Transverse colon (tissue), 4 donors: ENCODE measurements at places on chromosomes 2 and 18. TPM values are rescaled to one million over a fixed set of nuclear protein-coding genes. Genes with fewer than 3 reads are reported as not detected.

DNA sequence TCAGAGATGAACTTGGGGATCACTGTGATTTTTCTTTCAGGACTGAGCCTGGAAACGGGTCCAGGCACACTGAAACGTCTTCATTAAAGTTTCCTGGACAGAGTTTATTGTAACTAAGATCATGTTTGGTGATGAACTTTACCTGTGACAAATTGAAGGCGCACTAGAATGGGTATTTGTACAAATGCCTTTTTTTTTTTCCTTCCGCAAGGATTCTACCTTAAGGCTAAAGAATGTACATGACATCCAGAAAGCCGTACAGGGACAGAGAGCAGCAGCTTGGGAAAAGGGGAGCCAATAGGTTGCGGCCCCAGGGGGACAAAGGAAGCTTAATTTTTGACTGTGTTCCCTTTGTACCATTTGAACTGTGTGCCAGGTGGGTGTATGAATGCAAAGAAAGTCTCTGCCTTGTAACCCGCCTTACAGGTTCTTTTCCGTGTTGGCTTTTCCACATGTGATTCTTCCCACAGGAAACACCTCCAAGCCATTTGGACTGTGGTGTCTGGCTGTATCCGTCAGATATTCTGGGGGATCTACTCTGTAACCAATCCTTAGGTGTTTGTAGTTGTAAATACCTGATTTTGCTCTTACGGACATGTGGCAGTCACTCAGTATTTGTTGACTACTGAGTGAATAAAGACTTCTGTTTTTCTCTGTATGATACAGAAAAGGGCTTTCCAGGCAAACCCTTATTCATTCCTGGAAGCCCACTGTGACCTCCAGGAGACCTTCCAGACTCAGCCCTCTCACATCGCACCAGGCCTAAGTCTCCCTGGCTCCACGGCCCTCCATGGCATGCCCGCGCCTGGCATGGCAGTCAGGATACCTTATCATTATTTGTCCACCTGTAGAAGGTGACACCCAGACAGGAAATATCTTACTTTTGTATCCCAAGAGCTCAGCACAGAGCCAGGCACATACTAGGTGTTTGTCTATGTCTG is 1.1 kb downstream of the LRRFIP1 start:
- peaks cover 24% of the 10 kb centered on the region for H3K27me3 ChIP-seq
- no peaks in the 10 kb centered on the region for H3K36me3 ChIP-seq
- H3K4me1 ChIP-seq, result peaks cover 16% of the 10 kb centered on the region
- no peak for DNase-seq
- H3K27ac ChIP-seq, result peak overlapping the region; percentile 72

DNA sequence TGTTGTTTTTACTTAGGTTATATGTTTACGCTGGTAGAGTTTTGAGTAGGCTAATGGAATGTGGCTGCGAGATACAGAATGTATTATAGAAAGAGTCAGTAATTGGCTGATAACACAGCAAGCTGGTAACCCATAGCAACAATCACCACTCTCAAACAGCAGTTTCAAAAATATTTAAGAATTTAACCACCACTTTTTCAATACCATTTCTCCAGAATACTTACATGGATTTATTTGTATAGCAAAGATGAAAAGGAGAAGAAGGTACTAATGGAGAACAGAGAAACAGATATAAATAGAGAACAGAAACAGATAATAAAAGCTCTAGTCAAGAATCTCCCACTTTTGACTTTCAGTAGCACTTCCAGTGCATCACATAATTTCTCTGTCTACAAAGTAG is 188.3 kb upstream of the SLC39A10 start:
- H3K27ac ChIP-seq, result no peak overlapping the region
- no peaks in the 10 kb centered on the region for H3K4me1 ChIP-seq
- no peak overlapping the region for H3K4me3 ChIP-seq
- H3K36me3 ChIP-seq, result no peaks in the 10 kb centered on the region

- DNase-seq, result no peak
- no peaks in the 10 kb centered on the region for H3K36me3 ChIP-seq
- H3K4me1 ChIP-seq, result no peaks in the 10 kb centered on the region
These were observed 283.1 kb downstream of the CELF4 start for GRCh38 chr18:37282386-37283037.

HOXD12 gene
- not detected for total RNA-seq

- no peaks in the 10 kb centered on the region for H3K27me3 ChIP-seq
- no peak overlapping the region for H3K4me3 ChIP-seq
- H3K27ac ChIP-seq, result no peak overlapping the region
- no peaks in the 10 kb centered on the region for H3K36me3 ChIP-seq
These were observed 12.1 kb downstream of the SH3RF3 start for GRCh38 chr2:109141006-109141600.

METTL5 gene
- 34.1 TPM for total RNA-seq

ACADL gene
- 1.5 TPM for total RNA-seq
